ENCODE measurements at places on chromosomes 2 and 18.

GRCh38 chr2:237920673-237921072, 46.1 kb upstream of the UBE2F start:
- DNase-seq = no peak

GRCh38 chr18:45910405-45911023, 56.6 kb downstream of the EPG5 start:
- peak; percentile 81 for DNase-seq

DNA sequence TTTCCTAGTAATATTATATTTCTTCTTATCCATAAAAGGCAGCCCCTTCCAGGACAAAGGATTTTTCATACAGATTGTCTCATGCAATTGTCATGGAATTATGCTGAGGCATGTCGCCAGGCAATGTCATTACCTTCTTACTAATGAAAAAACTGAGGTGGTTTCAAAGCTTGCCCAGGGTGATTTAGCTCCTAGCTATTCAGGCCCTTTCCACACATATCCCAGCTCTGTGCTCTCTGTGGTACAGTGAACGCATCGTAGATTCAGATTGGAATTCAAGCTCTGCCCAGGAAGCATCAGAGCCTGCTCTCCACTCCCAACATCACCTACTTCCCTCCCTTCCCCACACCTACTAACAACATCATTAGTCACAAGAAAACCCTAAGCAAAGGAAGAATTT, 60.1 kb downstream of the ATP8B1 start:
- DNase-seq = no peak

DNA sequence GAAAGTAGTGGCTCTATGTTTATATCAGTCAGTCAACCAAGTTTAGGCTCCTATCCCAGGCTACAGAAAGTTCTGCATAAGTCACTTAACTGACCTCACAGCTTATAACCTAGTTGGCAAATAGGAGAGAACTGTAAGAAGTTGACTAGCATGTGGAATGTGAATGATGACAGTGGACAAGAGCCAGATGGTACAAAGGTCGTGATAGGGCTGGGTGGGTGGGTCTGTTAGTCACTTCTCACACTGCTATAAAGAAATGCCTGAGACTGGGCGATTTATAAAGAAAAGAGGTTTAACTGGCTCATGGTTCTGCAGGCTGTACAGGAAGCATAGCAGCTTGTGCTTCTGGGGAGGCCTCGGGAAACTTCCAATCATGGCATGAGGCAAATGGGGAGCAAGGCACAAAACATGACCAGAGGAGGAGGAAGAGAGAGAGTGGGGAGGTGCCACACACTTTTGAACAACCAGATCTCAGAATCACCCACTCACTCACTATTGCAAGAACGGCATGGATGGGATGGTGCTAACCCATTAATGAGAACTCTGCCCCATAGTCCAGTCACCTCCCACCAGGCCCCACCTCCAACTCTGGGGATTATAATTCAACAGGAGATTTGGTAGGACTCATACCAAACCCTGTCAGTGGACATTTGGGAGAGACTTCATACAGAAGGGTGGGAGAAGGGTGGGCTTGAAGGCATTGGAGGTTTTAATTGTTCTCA, 68.8 kb downstream of the LTBP1 start:
- DNase-seq = no peak

GRCh38 chr2:10465910-10466309, 17.8 kb upstream of the ODC1 start:
- DNase-seq = no peak
